Activated T-helper 9 cell treated with anti-CD3 and anti-CD28 coated beads, Interleukin-2, amount 50 U/mL, for 16 hours (primary cell): ENCODE measurements at places on chromosomes 7 and 10.

- no peak for DNase-seq
Observed at GRCh38 chr7:104126411-104126841, 81.4 kb downstream of the ORC5 start.

GRCh38 chr7:20269726-20270125, 52.5 kb upstream of the MACC1 start:
- DNase-seq = no peak

- no peak for DNase-seq
Observed at GRCh38 chr10:58400609-58401008, 15.4 kb downstream of the TFAM start.

DNA sequence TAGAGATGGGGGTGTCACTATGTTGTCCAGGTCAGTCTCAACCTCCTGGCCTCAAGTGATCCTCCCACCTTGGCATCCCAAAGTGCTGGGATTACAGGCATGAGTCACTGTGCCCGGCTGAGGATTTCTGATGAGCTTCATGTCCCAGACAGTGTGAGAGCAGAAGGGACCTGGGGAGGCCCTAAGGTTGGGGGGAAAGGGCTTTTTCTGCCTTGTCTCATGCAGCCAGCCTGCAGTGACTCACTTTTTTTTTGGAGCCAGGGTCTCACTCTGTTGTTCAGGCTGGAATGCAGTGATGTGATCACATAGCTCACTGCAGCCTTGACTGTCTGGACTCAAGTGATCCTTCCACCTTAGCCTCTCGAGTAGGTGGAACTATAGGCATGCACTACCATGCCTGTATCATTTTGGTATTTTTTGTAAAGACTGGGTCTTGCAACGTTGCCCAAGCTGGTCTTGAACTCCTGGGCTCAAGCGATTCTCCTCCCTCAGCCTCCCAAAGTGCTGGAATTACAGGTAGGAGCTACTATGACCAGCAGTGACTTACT, 14.6 kb downstream of the COL26A1 start:
- DNase-seq = no peak

- no peak for DNase-seq
Observed at GRCh38 chr10:126880926-126881325, 24.3 kb upstream of the DOCK1 start.

DNA sequence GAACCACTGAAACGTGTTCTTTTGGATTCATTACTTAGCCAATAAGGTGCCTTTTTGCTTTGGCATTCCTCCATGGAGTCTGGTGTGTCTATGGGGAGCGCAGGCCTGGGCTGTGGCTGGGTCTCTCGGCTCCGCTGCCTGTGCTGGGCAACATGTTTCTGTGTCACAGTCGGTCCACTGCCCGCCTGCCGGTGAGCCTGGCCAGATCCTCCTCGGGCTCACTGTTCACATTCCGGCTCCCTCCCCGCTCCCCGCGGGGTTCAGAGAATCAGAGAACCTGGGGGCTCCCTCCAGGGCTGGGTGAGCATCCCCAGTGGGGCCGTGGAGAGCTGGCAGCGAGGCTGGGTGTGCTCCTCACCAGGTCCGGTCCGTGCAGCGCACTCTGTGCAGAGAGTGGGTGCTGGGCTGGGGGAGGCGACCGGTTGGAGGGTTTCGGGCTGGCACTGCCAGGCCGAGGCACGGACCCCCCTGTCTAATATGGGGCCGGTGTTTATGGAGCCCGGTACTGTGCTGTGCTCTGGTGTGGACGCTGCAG, 70.4 kb downstream of the INPP5A start:
- no peak for DNase-seq

GRCh38 chr7:64873517-64873916, 29.6 kb upstream of the ZNF273 start:
- no peak for DNase-seq

DNA sequence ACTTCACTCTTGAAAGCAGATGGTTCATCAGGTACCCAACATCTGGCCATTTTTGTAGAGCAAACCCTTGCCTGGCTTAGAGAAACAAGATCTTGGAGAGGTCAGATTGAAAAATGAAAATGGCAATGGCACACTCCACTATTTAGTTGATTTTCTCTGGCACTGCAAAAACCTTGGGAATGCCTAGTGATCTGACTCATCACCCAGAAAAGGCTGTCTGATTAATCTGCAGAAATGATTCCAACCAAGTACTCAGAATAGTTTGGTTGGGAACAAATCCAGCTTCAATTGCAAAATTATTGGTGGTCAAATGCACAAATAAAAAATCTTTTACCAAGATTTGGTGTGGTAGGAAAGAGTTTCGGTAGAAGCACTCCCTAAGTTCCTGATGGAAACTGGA, 351.2 kb downstream of the PHTF2 start:
- DNase-seq = no peak

GRCh38 chr10:1498746-1499358, 238.5 kb downstream of the ADARB2 start:
- DNase-seq = no peak

GRCh38 chr7:36881233-36881874, 157.1 kb upstream of the AOAH start:
- DNase-seq = no peak

DNA sequence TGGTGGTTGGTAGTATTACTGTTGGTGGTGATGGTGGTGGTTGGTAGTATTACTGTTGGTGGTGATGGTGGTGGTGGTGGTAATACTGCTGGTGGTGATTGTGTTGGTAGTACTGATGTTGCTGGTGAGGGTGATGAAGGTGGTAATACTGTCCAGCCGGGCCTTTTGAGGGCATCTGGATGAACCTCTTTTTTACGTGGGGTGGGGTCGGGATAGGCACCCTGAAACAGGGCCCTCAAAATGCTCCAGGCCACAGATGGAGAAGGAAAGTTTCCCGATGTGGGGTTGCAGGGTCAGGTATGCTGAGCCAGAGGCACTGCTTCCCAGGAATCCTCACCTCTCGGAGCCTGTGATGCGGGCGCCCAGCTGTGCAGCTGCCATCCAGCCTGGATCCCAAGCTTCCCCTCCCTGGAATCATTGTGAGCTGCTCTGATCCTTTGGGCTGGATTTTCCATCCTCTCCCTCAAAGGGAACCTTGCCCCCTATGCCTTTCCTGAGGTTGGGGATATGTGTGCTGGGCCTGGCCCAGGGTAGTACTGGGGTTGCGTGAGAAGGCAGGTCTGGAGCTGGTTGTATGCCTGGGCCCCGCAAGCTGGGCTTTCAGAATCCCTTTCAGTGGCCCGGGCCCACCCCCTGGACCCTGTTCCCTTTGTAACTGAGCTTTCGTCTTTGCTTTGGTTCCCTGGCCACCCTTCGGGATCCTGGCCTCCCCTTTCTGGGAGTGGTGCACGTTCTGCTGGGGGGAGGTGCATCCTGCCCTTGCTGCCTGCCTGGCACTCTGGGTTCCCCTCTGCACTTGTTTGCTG, 43.3 kb downstream of the DOCK1 start:
- no peak for DNase-seq

- no peak for DNase-seq
Observed at GRCh38 chr7:9945857-9946256, 1027.8 kb upstream of the PHF14 start.

DNA sequence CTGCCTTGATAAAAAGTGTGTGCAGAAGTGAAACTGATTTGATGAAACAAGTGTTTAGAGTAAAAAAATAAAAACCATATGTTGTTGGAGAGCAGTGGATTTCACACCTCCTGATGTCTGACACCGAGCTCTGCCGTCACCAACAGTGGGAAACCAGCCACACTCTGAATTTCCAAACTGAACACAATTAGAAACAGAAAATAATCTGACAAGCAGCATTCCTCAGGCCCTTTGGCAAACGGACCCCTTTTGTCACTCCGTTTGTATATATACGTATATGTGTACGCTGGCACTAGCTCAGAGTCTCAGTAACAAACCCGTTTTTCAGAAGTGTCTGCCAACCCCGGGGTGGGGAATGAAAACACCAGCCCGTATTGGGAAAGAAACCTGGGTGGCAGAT, 32.4 kb downstream of the TACC2 start:
- DNase-seq = no peak

GRCh38 chr7:81691199-81691821, 78.5 kb downstream of the HGF start:
- no peak for DNase-seq

DNA sequence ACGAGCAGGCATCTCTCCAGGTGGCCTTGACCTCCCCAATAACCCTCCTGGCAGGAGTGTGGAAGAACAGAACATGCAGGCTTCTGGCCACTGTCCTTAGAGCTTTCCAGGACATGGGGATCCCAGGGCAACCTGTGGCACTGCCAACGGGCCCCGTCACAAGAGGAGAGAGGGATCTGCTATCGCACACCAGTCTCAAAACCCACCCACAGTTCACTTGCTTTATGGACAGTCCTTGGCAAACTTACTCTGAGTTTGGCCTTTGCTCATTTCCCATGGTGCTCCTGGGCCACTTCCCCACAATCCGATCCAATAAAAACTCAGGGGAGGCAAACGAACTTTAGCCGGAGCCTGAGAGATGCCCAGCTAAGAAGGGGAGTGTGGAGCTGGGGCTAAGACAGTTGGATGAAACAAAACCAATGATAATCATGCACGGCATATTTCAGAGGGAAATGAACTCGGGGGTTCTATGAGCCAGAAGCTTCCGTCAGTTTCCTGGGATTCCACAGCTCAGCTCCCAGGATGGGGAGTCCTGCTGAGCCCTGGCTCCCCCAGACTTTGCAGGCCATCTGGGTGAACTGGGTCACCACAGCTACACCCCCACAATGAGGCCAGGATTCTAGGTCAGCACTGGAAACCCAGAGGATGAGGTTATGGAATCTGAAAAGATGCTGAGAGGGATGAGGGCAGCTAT, 158.4 kb downstream of the NEURL1 start:
- no peak for DNase-seq

GRCh38 chr7:13560441-13560840, 429.0 kb downstream of the ETV1 start:
- DNase-seq = no peak

- DNase-seq = no peak
Observed at GRCh38 chr10:70993051-70993450, 104.7 kb upstream of the PCBD1 start.
